Smooth muscle cell of trachea (primary cell): ENCODE measurements at places on chromosomes 5 and 9. TPM values are rescaled to one million over a fixed set of nuclear protein-coding genes. Genes with fewer than 3 reads are reported as not detected.

Gene BAAT
- not detected in 2 replicates for total RNA-seq

Gene ZNF618
- total RNA-seq, result 10.4 and 12.9 TPM in 2 replicates

Gene TCF7
- 5.1 and 7.1 TPM in 2 replicates for total RNA-seq

Gene PAEP
- total RNA-seq, result not detected in 2 replicates

Gene CNOT8
- total RNA-seq, result 47.1 and 54.1 TPM in 2 replicates

Gene CARD9
- total RNA-seq, result 0.87 and 1.3 TPM in 2 replicates

Gene PLPPR1
- total RNA-seq, result not detected in 2 replicates

Gene TXNDC15
- total RNA-seq, result 130 and 169 TPM in 2 replicates

Gene CORO2A
- total RNA-seq, result 0.15 and 0.33 TPM in 2 replicates

Gene TMEM174
- total RNA-seq, result not detected in 2 replicates

Gene TLR4
- 1.9 and 6.0 TPM in 2 replicates for total RNA-seq

Gene MUSK
- total RNA-seq, result 1.7 and 1.9 TPM in 2 replicates

Gene SPEF2
- 4.1 and 5.2 TPM in 2 replicates for total RNA-seq

Gene ZNG1A
- total RNA-seq, result 12.1 and 50.9 TPM in 2 replicates

Gene ABCA1
- 87.0 and 212 TPM in 2 replicates for total RNA-seq

Gene OBP2B
- total RNA-seq, result not detected in 2 replicates

Gene SPOCK1
- total RNA-seq, result 36.1 and 54.9 TPM in 2 replicates

Gene KCNV2
- total RNA-seq, result not detected in 2 replicates

Gene RMRP
- 6,137 and 10,606 TPM in 2 replicates for total RNA-seq

Gene PDGFRB
- 126 and 239 TPM in 2 replicates for total RNA-seq

Gene MARCHF6
- 79.7 and 82.5 TPM in 2 replicates for total RNA-seq

Gene C5
- total RNA-seq, result 5.1 and 8.9 TPM in 2 replicates

Gene TMEFF1
- 2.9 and 5.1 TPM in 2 replicates for total RNA-seq

Gene SNX24
- total RNA-seq, result 16.0 and 30.4 TPM in 2 replicates

Gene SLC34A1
- not detected in 2 replicates for total RNA-seq

Gene RARS1
- 153 and 239 TPM in 2 replicates for total RNA-seq

Gene AHRR
- 55.7 and 86.8 TPM in 2 replicates for total RNA-seq

Gene PCDHB10
- total RNA-seq, result 0.15 and 0.66 TPM in 2 replicates

Gene FOXD4L5
- 0.15 and 0.17 TPM in 2 replicates for total RNA-seq

Gene PARP8
- total RNA-seq, result 16.3 and 19.0 TPM in 2 replicates

Gene LRRC26
- total RNA-seq, result not detected in 2 replicates

Gene C9orf50
- total RNA-seq, result 0.17 and 0.44 TPM in 2 replicates

Gene ASS1
- 44.2 and 225 TPM in 2 replicates for total RNA-seq

Gene DELE1
- total RNA-seq, result 49.8 and 54.3 TPM in 2 replicates

Gene ISCA1
- total RNA-seq, result 19.5 and 22.8 TPM in 2 replicates

Gene SLC36A2
- not detected in 2 replicates for total RNA-seq

Gene HCN1
- not detected in 2 replicates for total RNA-seq

Gene DMRT2
- 0.17 TPM in 1 of 2 replicates, not detected in the other for total RNA-seq

Gene GFPT2
- 44.7 and 67.6 TPM in 2 replicates for total RNA-seq

Gene PCDHB3
- total RNA-seq, result 0.29 and 0.50 TPM in 2 replicates

Gene NCS1
- total RNA-seq, result 32.9 and 76.4 TPM in 2 replicates

Gene ADAMTSL2
- total RNA-seq, result under 0.01 and 0.15 TPM in 2 replicates

Gene STPG3
- total RNA-seq, result 0.66 TPM in 1 of 2 replicates, not detected in the other

Gene FAM163B
- not detected in 2 replicates for total RNA-seq

Gene PCDHA1
- total RNA-seq, result under 0.01 TPM in 1 of 2 replicates, not detected in the other

Gene ARSI
- 12.1 and 18.9 TPM in 2 replicates for total RNA-seq

Gene UBLCP1
- total RNA-seq, result 13.2 and 20.9 TPM in 2 replicates

Gene FBP2
- total RNA-seq, result not detected in 2 replicates

Gene EQTN
- not detected in 2 replicates for total RNA-seq

Gene ZNF622
- 50.8 and 58.6 TPM in 2 replicates for total RNA-seq

Gene NR4A3
- total RNA-seq, result 1.2 and 2.0 TPM in 2 replicates
